Type B pancreatic cell (in vitro differentiated cells): ENCODE measurements at places on chromosomes 7 and 10. TPM values are rescaled to one million over a fixed set of nuclear protein-coding genes. Genes with fewer than 3 reads are reported as not detected.
A peak's percentile ranks its signal among the peaks of the same experiment; 100 is the strongest.

GRCh38 chr10:101690461-101690860 is 4.5 kb downstream of the FBXW4 start:
- DNase-seq: no peak
- H3K4me1 ChIP-seq: peaks cover 52% of the 10 kb centered on the region

The TAS2R41 gene
- total RNA-seq: not detected in 2 replicates

- H3K27me3 ChIP-seq: no peaks in the 10 kb centered on the region
- peaks cover 40% of the 10 kb centered on the region for H3K4me1 ChIP-seq
- H3K4me3 ChIP-seq: no peak overlapping the region
- peaks cover 6% of the 10 kb centered on the region for H3K36me3 ChIP-seq
- no peak overlapping the region for H3K27ac ChIP-seq
- no peak for DNase-seq
Observed at GRCh38 chr7:128014811-128015210, 16.4 kb downstream of the LRRC4 start.

GRCh38 chr7:117780832-117781231 is 92.4 kb downstream of the CTTNBP2 start:
- peaks cover 10% of the 10 kb centered on the region for H3K4me1 ChIP-seq
- H3K4me3 ChIP-seq: no peak overlapping the region
- DNase-seq: no peak
- peaks cover 34% of the 10 kb centered on the region for H3K36me3 ChIP-seq
- peak overlapping the region; percentile 35 for H3K27ac ChIP-seq

DNA sequence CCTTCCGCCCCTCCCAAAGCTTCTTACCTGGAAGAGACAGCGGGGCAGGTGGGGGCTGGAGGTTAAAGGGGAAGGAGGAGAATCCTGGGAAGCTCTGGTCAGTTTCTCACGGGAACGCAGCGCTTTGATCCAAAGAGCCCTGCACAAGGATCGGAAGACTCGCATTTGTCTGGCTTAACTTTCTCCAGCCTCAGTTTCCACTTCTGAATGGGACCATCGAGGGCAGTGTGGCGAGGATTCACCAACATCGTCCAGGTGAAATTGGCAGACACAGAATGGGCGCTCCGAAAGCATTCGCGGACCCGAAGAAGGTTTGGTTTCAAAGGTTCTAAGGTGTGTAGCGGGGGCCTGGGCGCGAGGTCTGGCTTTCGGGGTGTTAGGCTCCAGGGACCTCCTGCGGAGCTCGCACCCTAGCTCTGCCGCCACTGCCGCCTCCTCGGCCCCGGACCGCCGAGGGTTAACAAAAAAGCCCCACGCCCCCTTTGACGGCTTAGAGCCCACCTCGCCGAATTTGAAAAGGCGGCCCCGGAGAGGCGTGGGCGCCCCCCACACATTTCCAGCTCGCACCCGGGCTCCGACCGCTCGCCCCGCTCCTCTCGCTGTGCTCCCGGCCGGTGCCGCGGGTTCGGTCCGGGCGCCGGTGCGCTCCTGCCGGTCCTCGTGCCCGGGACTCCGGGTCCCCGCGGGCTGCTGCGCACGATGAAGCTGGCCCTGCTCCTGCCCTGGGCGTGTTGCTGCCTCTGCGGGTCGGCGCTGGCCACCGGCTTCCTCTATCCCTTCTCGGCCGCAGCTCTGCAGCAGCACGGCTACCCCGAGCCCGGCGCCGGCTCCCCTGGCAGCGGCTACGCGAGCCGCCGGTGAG is at the start of gene COL26A1:
TSS of gene COL26A1 (plus strand) at position 542 of the 862 bp plus-strand sequence. CDS start at position 700, 158 bp downstream.
- H3K4me3 ChIP-seq: peak within 1 kb of the TSS; percentile 83
- DNase-seq: peak; percentile 75
- peaks cover 8% of the 10 kb centered on the region for H3K36me3 ChIP-seq
- H3K27me3 ChIP-seq: peaks cover 3% of the 10 kb centered on the region

The CLCN1 gene
- 0.12 and 0.22 TPM in 2 replicates for total RNA-seq

The C10orf67 gene
- total RNA-seq: 0.12 and 0.17 TPM in 2 replicates

The CLEC5A gene
- total RNA-seq: not detected in 2 replicates

The PAPSS2 gene
- total RNA-seq: 21.1 and 23.8 TPM in 2 replicates

DNA sequence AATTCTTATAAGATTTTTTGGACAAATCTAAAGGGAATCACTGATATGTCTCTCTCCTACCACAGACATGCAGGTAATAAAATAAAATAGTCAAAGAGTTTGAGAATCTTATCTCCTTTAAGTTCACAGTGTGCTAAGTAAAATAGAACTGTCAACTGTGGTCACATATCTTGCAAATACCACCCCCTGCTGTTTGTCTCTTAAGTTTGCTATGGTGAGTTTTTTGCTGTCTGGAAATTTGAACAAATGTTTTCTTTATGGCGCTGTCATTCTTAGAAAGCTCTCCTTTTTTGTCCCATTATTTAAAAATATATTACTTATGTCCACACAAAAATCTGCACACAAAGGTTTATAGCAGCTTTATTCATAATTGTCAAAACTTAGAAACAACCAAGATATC is 19.6 kb downstream of the GIMAP5 start:
- no peaks in the 10 kb centered on the region for H3K36me3 ChIP-seq
- no peak overlapping the region for H3K27ac ChIP-seq
- peaks cover 14% of the 10 kb centered on the region for H3K27me3 ChIP-seq
- no peaks in the 10 kb centered on the region for H3K4me1 ChIP-seq
- no peak overlapping the region for H3K4me3 ChIP-seq

DNA sequence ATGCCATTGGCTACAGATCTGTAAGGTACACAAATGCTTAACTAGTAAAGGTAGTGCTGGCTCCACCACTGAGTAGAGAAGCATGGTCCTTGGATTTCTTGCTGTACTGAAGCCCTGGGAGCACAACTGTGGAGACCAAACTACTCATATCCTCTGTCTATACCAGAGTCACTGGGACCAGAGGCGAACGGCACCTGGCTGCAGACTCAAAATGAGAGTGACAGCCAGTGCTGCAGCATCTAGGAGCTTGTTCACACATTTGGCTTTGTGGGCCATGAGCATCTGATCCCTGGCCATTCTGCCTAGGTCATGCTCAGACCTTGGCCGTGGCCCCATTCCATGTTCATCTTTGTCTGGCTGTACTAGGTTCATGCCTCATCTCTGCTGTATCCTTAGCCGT is 31.9 kb downstream of the LRRC18 start:
- H3K27ac ChIP-seq: no peak overlapping the region
- H3K27me3 ChIP-seq: peaks cover 6% of the 10 kb centered on the region
- no peaks in the 10 kb centered on the region for H3K4me1 ChIP-seq
- H3K36me3 ChIP-seq: no peaks in the 10 kb centered on the region
- peak; percentile 54 for DNase-seq
- no peak overlapping the region for H3K4me3 ChIP-seq

GRCh38 chr7:133501771-133502170 is 248.9 kb downstream of the EXOC4 start:
- no peaks in the 10 kb centered on the region for H3K27me3 ChIP-seq
- H3K4me3 ChIP-seq: no peak overlapping the region
- DNase-seq: no peak

DNA sequence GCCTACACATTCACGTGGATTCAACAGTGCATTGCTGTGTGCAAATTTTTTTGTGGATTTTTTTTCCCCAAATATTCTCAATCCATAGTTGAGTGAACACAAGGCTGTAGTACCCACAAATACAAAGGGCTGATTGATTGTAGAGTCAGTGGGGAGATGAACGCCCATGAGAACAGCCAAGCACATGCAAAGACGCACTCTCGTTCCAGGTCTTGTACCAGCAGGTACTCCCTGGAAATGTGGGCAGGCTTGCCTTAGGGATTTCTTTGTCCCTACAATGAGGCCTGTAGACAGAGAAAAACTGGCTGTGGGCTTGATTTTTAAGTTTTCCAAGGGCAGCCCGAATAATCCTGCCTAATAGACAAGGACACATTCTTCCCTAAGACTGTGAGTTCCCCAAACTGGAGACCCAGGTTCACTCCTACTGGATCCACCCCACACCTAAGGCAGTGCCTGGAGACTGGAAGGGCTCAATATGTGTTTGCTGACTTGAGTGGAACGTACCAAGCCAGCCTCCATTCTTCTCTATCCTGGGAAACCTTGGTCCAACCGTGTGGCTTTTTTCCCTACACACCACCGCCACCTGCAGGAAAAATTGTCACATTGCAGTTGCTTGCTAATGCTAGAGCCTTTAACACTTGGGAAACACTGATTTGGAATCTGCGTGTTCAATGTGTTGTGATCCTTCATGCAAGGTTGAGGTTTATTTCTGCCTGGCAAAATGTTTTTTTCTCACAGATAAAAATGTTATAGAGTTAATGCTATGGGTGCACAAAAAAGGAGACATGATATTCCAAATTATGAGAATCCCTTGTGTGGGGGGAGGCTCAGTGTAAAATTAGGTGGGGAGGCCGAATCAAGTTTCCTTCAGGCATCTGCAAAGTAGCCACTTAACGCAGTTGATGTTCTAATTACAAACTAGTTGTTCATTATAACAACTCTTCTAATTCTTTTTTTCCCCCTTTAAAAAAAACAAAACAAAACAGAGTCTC is 49.3 kb downstream of the PPP1R17 start:
- H3K27me3 ChIP-seq: peaks cover 19% of the 10 kb centered on the region
- no peak overlapping the region for H3K27ac ChIP-seq
- H3K4me1 ChIP-seq: no peaks in the 10 kb centered on the region

GRCh38 chr7:129184981-129185670 is 3.3 kb upstream of the SMO start:
- no peak overlapping the region for H3K27ac ChIP-seq
- peak overlapping the region; percentile 33 for H3K4me3 ChIP-seq
- H3K36me3 ChIP-seq: peaks cover 5% of the 10 kb centered on the region
- H3K27me3 ChIP-seq: peaks cover 4% of the 10 kb centered on the region
- H3K4me1 ChIP-seq: peaks cover 12% of the 10 kb centered on the region

DNA sequence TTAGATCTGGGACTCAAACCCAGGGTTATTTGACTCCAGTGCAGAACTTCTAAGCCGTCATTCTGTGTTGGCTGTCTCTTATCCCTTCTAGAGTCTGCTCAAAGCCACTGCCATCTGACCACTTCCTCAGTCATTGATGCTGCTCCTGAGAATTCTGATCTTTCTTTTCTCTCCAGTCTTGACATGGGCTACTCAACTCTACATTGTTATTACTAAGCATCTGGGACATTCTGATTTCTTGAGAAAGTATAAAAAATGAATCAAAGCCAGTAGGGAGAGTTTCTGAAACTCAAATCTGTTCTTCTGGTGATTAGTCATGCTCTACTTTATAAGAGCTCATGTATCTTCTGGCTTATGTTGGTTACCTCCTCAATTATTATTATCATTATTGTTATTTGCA is 48.7 kb downstream of the ANK3 start:
- H3K27me3 ChIP-seq: no peaks in the 10 kb centered on the region
- no peak overlapping the region for H3K27ac ChIP-seq
- H3K4me3 ChIP-seq: no peak overlapping the region
- peaks cover 9% of the 10 kb centered on the region for H3K4me1 ChIP-seq

DNA sequence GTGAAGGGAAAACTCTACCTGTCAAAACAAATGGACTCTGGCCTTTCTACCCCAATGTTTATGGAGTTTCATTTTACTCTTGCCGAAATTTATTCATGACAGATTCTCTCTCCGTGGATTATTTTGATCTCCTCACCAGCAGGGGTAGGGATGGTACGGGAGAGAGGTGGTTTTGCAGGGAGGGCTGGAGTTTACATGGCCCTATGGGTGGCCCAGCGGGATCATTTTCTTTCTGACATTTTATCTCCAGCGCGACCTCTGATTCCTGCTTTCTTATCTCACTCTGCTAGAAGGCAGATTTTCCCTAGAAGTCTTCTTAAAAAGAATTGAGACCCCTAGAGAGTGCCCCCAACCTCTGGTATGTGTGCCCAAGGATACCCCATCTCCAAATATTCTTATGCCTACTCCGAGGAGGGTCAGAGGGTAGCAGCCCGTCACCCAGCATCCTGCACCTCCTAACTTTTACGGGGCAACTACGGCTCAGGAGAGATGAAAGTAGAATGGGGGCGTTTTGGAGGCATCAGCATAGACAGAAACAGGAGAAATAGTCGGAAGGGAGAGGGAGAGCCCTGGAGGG is 10.1 kb upstream of the GATA3 start:
- peaks cover 99% of the 10 kb centered on the region for H3K27me3 ChIP-seq
- peak overlapping the region; percentile 66 for H3K27ac ChIP-seq
- no peak for DNase-seq
- peak overlapping the region; percentile 86 for H3K4me3 ChIP-seq
- peaks cover 33% of the 10 kb centered on the region for H3K4me1 ChIP-seq

The DNAJC12 gene
- total RNA-seq: 15.7 and 19.4 TPM in 2 replicates

GRCh38 chr7:88789480-88790064 is 6.0 kb downstream of the TEX47 start:
- H3K36me3 ChIP-seq: no peaks in the 10 kb centered on the region
- no peaks in the 10 kb centered on the region for H3K4me1 ChIP-seq
- no peak overlapping the region for H3K27ac ChIP-seq

- no peak overlapping the region for H3K4me3 ChIP-seq
- no peak overlapping the region for H3K27ac ChIP-seq
- no peaks in the 10 kb centered on the region for H3K36me3 ChIP-seq
- no peak for DNase-seq
- H3K27me3 ChIP-seq: no peaks in the 10 kb centered on the region
Observed at GRCh38 chr10:112362833-112363232, 11.1 kb upstream of the ACSL5 start.

GRCh38 chr10:122632031-122632430 is 67.6 kb downstream of the C10orf120 start:
- DNase-seq: peak; percentile 63
- no peak overlapping the region for H3K27ac ChIP-seq
- no peaks in the 10 kb centered on the region for H3K4me1 ChIP-seq
- no peak overlapping the region for H3K4me3 ChIP-seq
- peaks cover 17% of the 10 kb centered on the region for H3K27me3 ChIP-seq
- no peaks in the 10 kb centered on the region for H3K36me3 ChIP-seq

The SOSTDC1 gene
- total RNA-seq: 5.4 and 6.0 TPM in 2 replicates

DNA sequence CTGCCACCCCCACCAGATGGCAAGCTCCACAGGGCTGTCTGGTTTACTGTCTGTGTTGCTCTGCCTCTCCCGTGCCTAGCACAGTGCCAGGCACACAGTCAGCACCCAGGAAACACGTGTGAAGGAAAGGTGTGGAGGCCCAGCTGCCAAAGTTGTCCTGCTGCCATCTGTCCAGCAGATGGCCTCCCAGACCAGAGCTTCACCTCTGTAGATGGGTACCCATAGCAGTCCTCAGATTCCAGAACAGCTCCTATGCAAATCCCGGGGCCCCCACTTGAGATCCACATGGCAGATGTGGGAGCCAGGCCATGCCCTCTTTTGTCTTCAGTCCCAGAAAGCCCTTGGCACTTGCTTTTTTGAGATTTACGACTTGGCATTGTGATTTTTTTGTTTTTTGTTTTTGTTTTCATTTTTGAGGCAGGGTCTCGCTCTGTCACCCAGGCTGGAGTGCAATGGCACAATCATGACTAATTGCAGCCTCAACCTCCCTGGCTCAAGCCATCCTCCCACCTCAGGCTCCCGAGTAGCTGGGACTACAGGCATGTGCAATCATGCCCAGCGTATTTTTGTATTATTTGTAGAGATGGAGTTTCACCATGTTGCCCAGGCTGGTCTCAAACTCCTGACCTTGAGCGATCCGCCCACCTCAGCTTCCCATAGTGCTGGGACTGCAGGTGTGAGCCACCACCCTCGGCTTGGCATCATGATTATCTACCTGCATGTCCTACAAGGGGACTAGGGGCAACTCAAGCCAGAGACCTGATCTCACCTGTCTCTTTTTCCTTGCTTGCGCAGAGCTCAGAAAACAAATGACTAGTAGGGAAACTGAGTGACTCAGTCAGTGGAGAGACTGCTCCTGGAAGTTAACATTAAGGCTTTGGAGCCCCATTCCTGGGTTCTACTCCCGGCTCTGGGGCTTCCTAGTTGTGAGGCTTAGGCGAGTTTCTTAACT is 16.9 kb upstream of the PALD1 start:
- peak overlapping the region; percentile 58 for H3K4me3 ChIP-seq
- H3K27ac ChIP-seq: peak overlapping the region; percentile 21
- no peaks in the 10 kb centered on the region for H3K36me3 ChIP-seq
- H3K27me3 ChIP-seq: peaks cover 50% of the 10 kb centered on the region

The DEPP1 gene
- total RNA-seq: 25.7 and 53.0 TPM in 2 replicates

GRCh38 chr7:139648941-139649425 is 125.5 kb downstream of the CLEC2L start:
- H3K4me3 ChIP-seq: peak overlapping the region; percentile 70
- DNase-seq: no peak
- peaks cover 53% of the 10 kb centered on the region for H3K4me1 ChIP-seq
- peak overlapping the region; percentile 50 for H3K27ac ChIP-seq
